CD4-positive, alpha-beta T cell treated with Interleukin-21 for 1 hour (primary cell): ENCODE measurements at places on chromosomes 5 and 9.

DNA sequence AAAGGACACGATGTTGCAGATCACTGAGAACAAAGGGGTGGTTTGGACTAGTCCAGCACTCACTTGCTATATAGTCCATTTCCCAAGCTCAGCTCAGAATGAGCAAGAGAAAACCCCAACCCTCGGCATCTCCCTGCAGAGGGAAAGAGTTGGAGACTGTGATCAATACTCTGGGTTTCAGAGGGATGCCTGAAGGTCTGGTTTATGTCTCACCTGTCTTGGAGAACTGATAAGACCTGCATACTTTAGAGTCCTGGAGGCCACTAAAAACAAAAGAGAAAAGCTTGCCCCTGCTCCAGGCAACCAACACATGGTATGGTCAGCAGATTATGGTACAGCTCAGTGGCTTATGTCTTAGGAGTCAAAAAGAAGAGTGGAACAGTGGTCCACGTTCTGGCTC is 1006.9 kb downstream of the CDH9 start:
- no peak for DNase-seq

GRCh38 chr5:174665347-174665746 is 59.0 kb upstream of the MSX2 start:
- no peak for DNase-seq

GRCh38 chr5:115530426-115530825 is 14.1 kb downstream of the FEM1C start:
- no peak for DNase-seq

- DNase-seq, result no peak
Measured at GRCh38 chr5:32785611-32786254, 74.6 kb downstream of the NPR3 start.

GRCh38 chr5:160361624-160362228 is 8.7 kb downstream of the C1QTNF2 start:
- DNase-seq, result no peak

GRCh38 chr9:133951265-133951664 is 40.9 kb downstream of the VAV2 start:
- no peak for DNase-seq

DNA sequence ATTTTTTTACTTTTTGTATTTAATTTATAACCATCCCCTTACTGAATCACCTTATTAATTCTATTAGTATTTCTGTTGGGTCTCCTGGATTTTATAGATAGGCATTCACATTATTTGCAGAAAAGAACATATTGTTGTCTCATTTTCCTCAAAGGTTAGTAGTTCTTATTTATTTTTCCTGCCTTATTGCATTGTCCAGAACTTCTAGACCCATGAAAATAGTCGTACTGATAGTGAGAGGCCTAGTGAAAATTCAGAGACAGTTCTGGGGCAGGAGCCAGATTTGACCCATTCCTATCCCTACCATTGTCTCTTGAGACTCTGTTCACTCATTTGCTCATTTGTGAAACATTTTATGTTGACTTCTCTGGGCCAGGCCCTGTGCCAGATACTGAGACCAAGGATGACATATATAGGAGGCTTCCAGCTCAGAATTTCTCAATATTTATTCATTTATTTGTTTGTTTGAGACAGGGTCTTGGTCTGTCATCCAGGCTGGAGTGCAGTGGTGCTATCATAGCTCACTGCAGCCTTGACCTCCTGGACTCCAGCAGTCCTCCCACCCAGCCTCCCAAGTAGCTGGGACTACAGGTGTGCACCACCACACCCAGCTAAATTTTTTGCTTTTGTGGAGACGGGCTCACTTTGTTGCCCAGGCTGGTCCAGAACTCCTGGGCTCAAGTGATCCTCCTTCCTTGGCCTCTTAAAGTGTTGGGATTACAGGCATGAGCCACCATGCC is 34.7 kb downstream of the COL27A1 start:
- DNase-seq, result no peak

GRCh38 chr5:107153283-107153682 is 517.5 kb downstream of the EFNA5 start:
- no peak for DNase-seq

GRCh38 chr9:97615439-97616072 is 17.6 kb downstream of the TSTD2 start:
- peak; percentile 76 for DNase-seq

- DNase-seq, result peak; percentile 80
Measured at GRCh38 chr5:170254056-170254455, 21.3 kb downstream of the C5orf58 start.

DNA sequence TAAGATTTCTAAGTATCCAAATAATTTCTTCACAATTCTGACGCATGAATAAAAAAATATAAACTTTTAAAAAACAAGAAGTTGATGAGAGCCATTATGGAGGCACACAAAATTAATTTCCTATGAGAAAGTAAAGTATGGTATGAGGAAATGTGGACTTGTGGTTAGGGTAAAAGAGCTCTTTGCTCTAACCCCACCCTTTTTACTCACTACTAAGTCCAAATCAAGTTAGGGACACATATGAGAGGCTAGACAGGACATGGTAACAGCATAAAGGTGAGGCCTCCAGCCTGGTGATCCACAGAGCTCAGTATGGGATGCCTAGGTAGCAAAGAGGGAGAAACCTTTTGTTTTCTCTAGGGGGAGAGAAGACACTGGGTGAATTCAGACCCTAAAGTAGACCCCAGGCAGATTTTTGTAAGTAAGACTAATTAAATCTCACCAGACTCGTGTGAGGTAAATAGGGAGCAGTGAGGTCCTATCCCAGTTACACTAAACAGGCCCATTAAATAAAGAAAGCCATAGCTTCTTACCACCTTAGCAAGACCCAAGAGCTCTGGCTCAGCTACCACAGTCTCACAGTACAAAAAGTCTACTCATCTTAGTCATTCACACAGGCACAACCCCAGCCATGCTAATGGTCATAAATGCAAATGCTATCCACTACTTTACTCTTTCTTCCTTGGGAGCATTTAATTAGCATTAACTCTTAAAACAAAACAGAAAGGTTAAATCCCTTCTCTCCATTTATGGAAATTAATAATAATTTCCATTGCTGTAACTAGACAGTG is 42.6 kb downstream of the MLLT3 start:
- DNase-seq, result no peak

DNA sequence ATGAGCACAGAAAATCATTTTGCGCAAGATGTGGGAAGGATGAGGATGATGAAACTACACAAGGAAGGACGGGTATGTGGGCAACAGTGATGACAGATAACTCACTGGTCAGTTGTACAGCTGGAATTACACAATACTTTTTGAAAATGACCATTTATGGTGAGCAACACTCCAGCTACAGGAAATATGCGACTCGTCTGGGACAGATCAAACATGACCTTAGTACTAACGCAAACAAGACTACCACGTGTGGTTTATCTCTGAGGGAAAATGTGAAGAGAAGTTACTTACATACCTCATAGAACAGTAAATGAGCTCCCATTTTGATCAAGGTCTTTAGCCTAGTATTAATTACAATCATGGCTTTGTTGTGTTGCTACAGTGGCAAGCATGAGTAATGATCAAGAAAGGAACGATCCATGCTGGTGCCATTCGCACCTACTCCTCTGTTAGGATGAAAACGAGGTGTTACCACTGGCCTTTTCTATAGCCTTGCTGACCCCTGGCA is 456.9 kb downstream of the BNC2 start:
- DNase-seq, result no peak

DNA sequence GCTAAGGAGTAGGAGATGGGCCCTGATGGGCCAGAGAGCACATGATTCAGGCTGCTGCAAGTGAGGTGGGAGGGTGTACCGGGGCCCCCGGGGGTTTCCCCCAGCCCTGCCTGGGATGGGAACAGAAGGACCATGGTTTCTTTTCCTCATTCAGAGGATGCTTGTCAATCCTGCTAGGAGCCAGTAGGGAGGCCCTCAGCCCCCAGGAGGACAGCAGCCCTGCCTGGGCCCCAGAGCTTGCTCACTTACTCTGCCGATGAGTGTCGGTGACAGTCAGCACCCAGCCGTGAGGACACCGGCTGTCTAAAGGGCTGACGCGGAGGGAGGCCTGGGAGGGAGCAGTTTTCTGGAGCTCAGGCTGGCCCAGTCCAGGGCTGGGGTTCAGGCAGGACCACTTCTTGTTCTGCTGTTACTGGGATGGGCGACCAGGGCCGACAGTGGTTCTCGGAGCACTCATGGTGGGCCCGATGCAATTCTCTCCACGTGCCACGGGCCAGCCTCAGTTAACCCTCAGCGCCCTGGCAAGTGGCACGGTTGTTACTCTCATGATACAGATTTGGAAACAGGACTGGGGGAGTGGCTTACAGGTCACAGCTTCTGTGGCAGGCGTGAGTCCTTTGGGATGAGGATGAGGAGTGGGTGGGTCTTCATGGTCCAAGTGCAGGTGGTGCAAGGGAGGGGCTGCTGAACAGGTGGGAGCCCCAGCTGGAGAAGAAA is 1.8 kb downstream of the ARRDC1 start:
- no peak for DNase-seq
